ENCODE measurements at places on chromosomes 1 and 21.

DNA sequence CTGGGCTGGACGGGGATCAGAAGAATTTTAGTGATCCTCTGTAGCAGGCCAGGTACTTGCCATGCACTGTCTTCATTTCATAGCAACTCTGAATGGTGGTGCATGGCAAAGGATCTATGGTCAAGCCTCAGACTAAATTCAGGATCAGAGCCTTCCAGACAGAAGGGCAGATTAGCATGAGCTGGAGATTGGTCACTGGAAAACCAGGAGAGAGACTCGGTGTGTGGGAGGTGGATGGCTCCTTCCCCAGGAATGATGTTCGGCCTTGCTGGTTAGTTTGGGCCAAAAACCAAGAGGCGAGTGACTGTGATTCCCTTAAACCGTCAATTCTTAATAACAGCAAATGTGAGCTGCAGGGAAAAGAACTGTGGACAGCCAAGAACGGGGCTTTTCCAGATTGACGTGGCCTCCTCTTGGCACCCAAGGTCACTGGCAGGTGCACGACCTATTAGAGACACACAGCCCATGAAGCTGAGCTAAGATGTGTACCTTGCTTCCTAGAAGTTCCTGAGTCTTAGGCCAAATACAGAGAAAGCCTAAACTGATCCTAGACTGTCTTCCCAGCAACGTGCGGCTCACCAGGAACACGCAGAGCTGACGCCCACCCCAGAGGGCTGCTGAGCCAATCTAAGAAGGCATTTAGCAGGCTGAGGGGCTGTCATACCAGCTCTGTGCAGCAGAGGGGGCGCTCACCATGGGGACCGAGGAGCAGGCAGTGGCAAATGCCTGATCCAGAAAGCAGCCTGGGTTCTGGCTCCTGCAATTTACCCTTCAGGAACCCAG, 18.5 kb downstream of the ALDH4A1 start:
- no peaks in the 10 kb centered on the region for H3K27me3 ChIP-seq
- DNase-seq, result no peak
- no peak overlapping the region for H3K4me3 ChIP-seq
- H3K4me1 ChIP-seq, result peaks cover 36% of the 10 kb centered on the region
- H3K36me3 ChIP-seq, result peaks cover 82% of the 10 kb centered on the region

GRCh38 chr1:21619375-21619947, 49.7 kb downstream of the RAP1GAP start:
- no peaks in the 10 kb centered on the region for H3K27me3 ChIP-seq
- H3K27ac ChIP-seq, result no peak overlapping the region
- peaks cover 74% of the 10 kb centered on the region for H3K36me3 ChIP-seq
- peaks cover 64% of the 10 kb centered on the region for H3K4me1 ChIP-seq
- no peak overlapping the region for H3K4me3 ChIP-seq
- no peak for DNase-seq

GRCh38 chr21:44773291-44773932, 28.2 kb downstream of the UBE2G2 start:
- H3K4me1 ChIP-seq, result peaks cover 15% of the 10 kb centered on the region
- no peak overlapping the region for H3K4me3 ChIP-seq
- no peaks in the 10 kb centered on the region for H3K27me3 ChIP-seq
- no peak overlapping the region for H3K27ac ChIP-seq
- peak; percentile 42 for DNase-seq

DNA sequence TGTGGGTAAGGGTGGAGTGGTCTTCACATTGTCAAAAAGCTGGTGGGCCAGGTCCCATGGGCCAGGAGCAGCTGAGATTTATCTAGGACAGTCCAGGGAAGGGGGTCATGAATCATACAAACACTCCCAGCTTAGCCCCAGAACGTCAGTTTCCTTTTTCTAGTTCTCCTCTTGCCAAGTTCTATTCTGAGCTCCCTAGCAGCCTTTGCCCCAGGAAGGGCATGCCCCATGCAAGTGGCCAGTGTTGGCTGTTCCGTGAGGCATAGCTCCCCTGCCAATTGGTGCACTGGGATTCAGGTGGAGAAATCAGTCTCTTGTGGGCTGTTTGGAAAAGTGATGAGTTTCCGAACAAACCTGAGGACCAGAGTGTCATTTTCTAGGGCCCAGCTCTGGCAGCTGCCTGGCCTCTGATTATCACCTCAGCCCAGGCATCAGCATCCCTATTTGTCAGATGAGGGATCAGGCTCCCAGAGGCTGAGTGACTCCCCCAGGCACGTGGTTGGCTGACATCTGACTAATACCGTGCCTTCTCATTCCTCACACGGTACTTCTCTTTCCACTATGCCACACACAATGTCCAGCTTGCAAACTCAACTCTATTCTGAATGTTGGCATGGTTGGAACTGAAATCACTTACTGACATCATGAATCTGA, 14.2 kb upstream of the MYOM3 start:
- DNase-seq, result no peak
- peaks cover 2% of the 10 kb centered on the region for H3K27me3 ChIP-seq
- no peaks in the 10 kb centered on the region for H3K4me1 ChIP-seq
- no peaks in the 10 kb centered on the region for H3K36me3 ChIP-seq
- H3K27ac ChIP-seq, result no peak overlapping the region

- no peaks in the 10 kb centered on the region for H3K4me1 ChIP-seq
- no peaks in the 10 kb centered on the region for H3K27me3 ChIP-seq
- DNase-seq, result no peak
- H3K27ac ChIP-seq, result no peak overlapping the region
- no peak overlapping the region for H3K4me3 ChIP-seq
These were observed 29.1 kb upstream of the RGS8 start for GRCh38 chr1:182713492-182713891.

DNA sequence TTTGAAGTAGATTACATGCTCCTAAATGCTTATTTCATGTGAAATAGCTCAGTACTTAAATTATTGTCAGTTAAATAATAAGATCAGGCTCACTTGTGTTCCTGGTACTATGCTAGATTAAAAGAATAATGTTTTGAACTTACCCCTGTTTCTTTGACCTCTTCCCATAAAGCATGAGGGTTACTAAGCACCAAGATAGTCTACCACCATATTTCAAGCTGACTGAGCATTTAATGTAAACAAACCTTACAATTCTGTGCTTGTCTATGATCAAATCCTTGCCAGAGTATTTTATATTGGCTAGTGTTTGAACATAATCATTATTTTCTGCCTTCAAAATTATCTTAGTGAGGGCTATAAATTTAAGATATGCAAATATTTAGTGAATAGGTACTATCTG, 98.1 kb downstream of the LHX9 start:
- no peaks in the 10 kb centered on the region for H3K27me3 ChIP-seq
- no peaks in the 10 kb centered on the region for H3K4me1 ChIP-seq
- H3K27ac ChIP-seq, result no peak overlapping the region
- no peak overlapping the region for H3K4me3 ChIP-seq
- no peak for DNase-seq

DNA sequence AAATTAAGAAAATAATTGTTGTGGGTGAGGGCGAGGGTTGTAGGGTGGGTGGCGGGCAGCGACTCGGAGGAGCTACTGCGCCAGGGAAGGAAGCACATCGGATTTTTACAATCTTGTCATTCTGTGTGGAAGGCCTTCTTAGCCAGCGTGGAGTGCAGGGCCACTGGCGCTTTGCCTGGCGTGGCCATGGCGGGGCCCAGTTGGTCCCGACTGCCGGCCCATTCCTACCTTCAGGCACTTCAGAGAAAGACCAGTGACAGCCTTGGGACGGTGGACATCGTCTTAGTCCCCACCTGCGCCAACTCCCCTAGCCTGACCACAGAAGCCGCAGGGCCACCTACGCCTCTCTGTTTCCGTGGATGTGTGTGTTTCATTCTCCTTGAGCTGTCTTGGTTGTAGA, 136.9 kb upstream of the NEGR1 start:
- no peaks in the 10 kb centered on the region for H3K27me3 ChIP-seq
- no peaks in the 10 kb centered on the region for H3K36me3 ChIP-seq
- H3K27ac ChIP-seq, result no peak overlapping the region
- no peak for DNase-seq

DNA sequence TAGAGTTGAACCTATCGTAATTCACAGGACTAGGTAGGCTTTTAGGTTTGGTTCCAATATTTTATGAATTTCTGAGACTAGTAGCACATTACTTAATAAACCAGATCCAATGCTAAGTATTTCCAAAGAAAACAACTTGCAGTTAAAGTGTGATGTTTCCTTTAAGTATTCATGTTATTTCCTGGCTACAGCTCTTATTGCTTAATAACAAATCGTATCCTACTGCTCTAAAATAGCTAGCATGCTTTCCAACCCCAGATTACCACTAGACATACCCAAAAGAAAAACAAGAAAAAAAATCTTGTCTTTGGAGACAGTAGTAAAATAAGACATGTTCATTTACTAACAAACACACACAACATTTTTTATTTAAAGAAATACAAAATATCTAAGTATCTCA, 898 bp downstream of the KRTAP27-1 start:
- no peaks in the 10 kb centered on the region for H3K27me3 ChIP-seq
- DNase-seq, result no peak
- no peaks in the 10 kb centered on the region for H3K4me1 ChIP-seq
- H3K27ac ChIP-seq, result no peak overlapping the region
- H3K36me3 ChIP-seq, result no peaks in the 10 kb centered on the region
- no peak overlapping the region for H3K4me3 ChIP-seq

Measured in spinal cord (tissue), 10 donors.